ENCODE measurements at places on chromosomes 3 and 15. TPM values are rescaled to one million over a fixed set of nuclear protein-coding genes. Genes with fewer than 3 reads are reported as not detected.

DNA sequence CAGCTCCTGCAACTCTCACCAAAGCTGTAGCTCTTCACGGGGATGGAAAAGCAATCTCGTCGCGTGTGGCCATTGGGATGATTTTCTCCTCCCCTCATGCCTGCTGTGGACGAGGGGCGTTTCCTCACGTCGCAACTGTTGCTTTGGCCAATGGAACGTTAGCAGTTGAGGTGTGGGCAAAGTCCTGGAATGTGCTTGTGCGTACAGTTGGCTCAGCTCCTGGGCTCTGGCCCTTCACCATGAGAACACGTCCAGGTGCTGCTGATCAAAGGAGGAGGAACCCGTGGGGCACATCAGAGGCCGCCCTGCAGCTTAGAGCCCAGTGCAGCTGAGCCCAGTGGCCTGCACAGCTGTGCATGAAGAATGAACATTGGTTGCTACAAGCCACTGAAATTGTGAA, 186.1 kb downstream of the TJP1 start:
- H3K4me3 ChIP-seq = no peak overlapping the region
- DNase-seq = no peak
- no peaks in the 10 kb centered on the region for H3K36me3 ChIP-seq
- H3K4me1 ChIP-seq = no peaks in the 10 kb centered on the region

DNA sequence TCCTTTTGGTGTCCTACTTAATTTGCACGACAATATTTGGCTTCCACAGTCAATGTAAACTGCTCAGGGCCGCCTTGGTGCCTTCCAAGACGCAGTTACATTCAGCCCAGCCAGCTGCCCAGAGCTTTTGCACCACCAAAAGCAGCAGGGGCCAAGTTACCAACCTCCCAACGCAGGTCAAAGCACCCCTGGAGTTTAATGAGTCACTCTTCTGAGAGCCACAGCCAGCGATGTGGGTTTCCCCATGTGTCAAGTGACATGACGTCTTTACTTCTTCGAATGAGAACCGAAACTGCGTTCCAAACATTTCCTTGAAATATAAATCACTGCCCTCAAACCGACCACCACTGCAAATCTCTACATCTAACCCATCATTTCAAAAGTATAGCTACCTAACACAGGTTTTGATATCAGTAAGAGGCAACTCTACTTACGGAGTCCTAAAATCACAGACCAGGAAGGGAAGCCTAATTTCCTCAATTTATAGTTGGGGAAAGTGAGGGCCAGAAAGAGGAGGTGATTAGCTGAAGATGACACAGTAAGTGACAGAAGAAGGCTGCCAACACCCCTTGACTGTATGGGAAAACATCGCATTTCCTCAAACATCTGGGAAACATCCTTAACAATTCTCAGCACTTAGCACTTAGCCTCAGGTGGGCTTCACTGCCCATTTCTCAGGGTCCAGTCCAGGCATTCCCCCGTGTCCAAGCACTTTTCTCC, 24.5 kb downstream of the MB21D2 start:
- no peak overlapping the region for H3K27ac ChIP-seq
- no peaks in the 10 kb centered on the region for H3K27me3 ChIP-seq
- peaks cover 26% of the 10 kb centered on the region for H3K4me1 ChIP-seq
- H3K36me3 ChIP-seq = no peaks in the 10 kb centered on the region

DNA sequence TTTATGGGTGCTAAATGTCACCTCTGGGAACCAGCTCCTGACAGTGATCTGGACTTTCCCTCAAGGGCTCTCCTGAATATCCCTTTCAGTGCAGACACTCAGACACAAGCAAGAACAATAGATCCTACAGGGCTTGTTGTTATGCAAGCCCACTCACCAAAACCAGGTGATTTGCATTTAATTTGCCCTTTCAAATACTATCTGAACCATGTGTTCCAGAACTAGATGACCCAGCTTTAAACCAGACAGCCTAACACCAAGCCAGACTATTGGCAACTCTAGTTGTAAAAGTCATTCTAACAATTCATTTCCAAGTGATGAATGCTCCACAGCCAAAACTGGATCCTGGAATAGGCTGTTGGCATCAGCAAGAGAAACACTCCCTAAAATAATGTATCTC, 5.6 kb upstream of the ATP8B4 start:
- H3K4me3 ChIP-seq = no peak overlapping the region
- no peak for DNase-seq
- no peak overlapping the region for H3K27ac ChIP-seq

CFAP100 gene
- total RNA-seq = not detected
